ENCODE measurements at places on chromosomes 3 and 15. TPM values are rescaled to one million over a fixed set of nuclear protein-coding genes. Genes with fewer than 3 reads are reported as not detected.

DNA sequence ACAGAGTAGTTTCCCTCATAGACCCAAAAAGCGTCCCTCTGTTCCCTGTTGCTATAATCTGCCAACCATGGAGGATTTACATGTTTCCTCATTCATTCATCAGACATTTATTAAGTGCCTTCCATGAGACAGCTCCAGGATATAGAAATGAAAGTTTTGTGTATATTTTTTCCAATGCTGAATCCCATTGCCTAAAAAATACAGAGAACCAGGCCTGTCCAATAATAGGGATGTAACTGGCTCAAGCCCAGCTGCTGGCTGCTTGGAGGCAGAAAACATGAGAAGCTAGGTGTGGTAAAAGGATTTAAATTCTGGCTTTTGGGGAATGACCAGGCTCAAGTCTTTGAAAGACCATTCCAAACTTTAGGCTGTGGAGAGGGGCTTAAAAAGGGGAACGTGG lies 41.5 kb downstream of the RARB start:
- DNase-seq = no peak

DNA sequence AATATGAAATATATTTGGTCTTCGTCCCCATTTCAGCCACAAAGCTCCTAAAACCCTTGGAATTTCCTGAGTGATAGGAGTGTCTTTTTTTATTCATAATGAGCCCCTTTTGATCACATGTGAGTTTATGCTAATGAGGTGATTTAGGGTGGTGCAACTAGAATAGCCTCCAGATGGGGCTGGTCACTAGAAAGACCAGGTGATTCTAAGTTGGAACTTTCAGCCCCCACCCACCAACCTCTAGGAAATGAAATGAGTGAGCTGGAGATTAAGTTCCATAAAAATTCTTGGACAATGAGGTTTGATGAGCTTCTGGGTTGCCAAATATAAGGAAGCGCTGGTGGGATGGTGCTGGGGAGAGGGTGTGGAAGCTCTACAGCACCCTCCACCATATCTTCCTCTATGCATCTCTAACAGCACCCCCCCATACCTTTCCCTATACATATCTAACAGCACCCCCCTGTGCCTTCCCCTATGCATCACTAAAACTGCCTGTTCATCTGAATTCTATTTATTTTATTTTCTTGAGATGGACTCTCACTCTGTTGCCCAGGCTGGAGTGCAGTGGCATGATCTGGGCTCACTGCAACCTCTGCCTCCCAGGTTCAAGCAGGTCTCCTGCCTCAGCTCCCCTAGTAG lies 2.1 kb upstream of the SMCO1 start:
- DNase-seq = no peak

GRCh38 chr3:134869153-134869726 lies 74.2 kb downstream of the EPHB1 start:
- no peak for DNase-seq

DNA sequence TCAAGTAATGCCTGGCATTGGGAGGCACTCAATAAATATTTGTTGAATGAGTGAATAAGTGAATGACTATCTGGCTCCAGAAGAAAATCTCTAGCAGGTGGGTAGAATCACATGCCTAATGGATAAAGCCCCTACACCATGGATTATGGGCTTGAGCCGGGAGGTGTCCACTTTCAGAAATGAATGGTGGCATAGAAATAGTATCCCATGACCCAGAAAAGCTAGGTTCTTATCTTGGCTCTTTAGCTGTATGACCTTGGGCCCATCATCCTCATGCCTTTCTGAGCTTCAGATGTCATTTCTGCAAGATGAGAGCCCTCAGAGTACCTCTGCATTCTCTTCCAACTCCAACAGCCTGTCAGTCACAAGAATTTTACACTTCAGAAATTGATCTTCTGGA lies 37.3 kb upstream of the TNIK start:
- DNase-seq = no peak

DNA sequence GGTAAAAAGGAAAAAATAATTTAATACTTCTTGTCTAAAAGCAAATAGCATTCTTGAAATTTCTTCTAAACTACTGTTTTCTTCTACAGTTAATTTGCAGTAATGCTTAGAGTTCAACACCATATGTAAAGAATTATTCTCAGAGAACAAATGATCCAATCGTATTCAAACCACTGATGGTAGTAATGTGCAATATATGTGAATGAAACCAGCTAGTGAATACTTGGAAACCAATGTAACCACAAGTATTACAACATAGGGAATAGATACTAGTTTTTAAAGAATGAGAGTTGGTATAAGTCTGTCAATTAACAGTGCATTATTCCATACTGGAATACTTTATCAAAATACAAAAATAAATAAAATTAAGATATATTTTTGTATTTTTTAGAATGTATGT lies 850.0 kb downstream of the DIPK2A start:
- DNase-seq = no peak

DNA sequence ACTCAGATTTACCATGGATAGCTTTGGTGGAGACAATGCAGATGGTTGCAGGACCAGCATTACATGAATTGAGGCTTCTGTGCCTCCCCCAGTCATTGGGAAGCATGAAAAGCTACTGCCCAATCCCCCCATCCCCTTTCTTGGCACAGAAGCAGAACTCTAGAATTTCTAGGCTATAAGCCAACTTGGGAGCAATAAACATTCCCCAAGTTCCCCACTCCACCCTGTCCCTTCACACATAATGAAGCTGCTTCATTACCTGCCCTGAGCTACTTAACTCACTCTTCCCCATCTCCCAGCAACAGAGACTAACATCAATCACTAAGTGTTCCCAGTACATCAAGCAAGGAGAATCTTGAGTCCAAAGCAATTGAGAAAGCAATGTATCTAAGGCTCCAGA lies 164.5 kb downstream of the RORA start:
- DNase-seq = no peak

GRCh38 chr3:167146911-167147310 lies 233.2 kb downstream of the ZBBX start:
- no peak for DNase-seq

DNA sequence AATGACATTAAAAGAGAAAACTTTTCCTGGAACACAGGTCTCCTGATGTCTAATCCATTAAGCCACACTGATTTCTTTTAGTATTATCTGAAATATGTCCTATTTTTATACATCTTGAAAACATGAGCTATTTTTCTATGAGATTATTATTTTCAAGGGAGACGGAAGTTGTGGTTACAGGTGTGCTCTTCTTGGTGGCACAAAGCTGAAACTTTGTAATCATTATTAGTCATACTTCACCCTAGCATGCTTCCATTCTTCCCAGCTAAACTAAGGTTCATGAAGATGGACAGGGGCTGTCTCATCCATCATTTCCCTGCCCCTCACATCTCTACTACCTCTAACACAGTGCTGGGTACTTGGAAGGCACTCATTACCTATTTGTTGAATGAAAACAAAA lies 85.6 kb upstream of the POU1F1 start:
- no peak for DNase-seq

DNA sequence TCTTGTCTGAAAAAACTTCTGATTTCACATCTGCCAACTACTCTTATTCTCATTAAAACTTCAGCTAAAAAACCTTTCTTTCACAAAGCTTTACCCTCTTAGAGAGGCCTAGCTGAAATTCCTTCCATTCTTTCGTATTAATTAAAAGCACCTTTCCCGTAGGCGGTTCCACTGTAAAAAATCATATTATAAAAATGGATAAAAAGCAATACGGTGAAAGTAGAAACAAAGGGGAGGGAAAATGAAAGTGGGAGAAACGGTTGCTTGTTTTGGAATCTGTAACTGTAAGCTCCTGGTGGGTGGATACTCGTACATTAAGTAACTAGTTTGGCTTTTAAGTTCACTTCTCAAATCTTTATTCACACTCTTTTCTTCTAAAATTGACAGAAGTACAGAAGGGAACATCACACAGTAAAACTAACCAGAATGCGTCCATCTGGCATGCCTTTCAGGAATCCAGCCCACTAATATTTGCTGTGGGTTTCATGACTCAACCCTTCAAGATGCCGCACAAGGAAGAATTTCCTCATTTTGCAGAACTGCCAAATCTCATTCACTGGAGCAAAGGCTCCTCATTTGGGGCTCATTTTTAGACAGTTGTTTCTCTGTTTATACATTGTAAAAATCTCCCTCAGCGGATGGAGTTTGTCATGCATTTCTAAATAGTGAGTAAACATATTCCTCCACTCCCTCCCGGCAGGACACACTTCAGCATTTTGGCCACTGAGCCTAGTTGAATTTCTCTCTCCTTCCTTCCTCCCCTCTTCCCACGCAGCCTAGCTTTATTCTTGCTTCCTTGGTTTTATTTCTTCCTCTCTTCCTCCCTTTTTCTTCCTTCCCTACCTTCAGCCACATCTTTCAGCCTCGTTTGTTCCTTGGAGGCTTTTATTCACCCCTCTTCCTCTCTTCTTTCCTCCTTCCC lies 419.5 kb upstream of the NAALADL2 start:
- peak; percentile 62 for DNase-seq

DNA sequence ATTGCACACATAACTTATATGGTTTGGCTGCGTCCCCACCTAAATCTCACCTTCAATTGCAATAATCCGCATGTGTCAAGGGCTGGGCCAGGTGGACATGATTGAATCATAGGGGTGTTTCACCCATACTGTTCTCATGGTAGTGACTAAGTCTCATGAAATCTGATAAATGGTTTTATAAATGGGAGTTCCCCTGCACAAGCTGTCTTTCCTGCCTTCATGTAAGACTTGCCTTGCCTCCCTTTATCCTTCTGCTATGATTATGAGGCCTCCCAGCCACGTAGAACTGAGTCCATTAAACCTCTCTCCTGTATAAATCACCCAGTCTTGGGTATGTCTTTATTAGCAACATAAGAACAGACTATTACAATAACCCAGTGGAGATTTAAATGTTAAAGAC lies 653.9 kb downstream of the ROBO1 start:
- no peak for DNase-seq

PSMA4 gene
- total RNA-seq = 358 TPM

OR5H2 gene
- not detected for total RNA-seq

DNA sequence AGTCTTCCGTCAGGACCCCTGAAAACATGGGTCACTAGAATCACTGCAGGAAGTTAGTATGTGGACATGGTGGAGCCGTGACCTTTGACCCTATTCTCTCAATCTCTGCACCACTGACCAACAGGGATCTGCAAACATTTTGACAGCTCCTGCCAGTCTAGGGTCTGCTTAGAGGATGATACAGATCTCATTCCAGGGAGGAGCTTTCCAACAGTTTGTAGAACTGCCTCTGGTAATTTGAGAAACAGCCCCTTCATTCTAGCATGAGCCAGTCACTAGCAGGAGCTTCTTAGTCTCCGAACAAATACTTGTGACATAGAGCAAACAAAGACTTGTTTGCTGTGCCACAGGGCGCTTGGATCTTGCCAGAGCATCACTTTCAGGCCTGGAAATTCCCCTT lies 270.3 kb upstream of the CFAP20DC start:
- no peak for DNase-seq

DNA sequence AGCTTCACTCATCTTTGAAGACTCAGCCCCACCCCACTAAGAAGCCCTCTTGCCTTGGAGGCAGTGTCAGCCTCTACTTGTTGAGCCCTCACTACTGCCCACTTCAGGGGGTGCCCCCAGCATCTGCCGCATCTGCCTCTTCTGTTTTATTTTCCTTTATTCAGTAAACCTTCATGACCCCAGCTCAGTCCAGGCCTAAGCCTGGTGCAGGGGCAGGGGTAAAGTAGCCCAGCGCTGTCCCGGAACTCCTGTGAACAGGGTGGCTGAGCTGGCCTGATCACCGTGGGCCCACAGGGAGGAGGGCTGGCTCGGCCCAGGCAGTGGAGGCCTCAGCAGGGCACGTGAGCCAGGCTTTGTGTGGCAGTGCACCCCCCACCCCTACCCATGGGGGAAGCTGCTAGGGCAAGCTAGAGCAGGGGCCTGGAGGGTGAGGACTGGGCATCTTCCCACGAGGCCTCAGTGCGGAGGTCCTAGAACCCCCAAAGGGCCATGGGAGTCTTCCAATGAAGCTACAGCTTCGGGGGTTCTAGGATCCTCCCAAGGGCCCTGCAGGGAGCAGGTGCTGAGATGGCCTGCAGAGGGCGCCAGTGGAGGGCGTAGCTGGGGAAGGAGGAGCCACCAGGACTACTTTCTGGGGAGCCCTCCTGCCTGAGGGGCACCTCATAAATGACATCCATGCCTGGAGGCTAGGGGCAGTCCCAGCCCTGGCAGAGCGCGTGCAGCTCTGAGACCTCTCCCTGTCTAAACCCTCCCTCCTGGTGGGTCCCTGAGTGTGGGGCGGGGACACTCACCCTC lies 36.0 kb downstream of the TSPAN3 start:
- DNase-seq = peak; percentile 61

Data from Calu3 (cell line).